Stimulated activated CD8-positive, alpha-beta memory T cell treated with anti-CD3 and anti-CD28 coated beads, Interleukin-4, amount 100 ng/mL, for 24 hours (primary cell): ENCODE measurements at places on chromosomes 6 and 20.

GRCh38 chr6:12173661-12174060 lies 116.5 kb upstream of the EDN1 start:
- no peak for DNase-seq

DNA sequence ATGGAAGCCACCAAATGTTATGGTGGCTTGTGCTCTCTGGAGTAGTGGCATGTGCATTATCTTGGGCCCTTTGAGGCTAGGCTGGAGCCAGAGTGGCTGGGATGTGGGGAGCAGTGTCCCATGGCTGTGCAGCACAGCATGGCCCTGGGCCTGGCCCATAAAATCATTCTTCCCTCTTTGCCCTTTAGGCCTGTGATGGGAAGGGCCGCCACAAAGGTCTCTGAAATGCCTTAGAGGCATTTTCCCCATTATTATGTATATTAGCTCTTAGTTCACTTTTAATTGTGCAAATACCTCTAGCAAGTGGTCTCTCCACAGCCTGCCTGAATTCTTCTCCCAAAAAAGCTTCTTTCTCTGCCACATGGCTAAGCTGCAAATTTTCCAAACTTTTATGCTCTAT lies 297.3 kb upstream of the IRAK1BP1 start:
- DNase-seq, result no peak

- no peak for DNase-seq
Observed at GRCh38 chr6:5681480-5681879, 325.2 kb downstream of the NRN1 start.

DNA sequence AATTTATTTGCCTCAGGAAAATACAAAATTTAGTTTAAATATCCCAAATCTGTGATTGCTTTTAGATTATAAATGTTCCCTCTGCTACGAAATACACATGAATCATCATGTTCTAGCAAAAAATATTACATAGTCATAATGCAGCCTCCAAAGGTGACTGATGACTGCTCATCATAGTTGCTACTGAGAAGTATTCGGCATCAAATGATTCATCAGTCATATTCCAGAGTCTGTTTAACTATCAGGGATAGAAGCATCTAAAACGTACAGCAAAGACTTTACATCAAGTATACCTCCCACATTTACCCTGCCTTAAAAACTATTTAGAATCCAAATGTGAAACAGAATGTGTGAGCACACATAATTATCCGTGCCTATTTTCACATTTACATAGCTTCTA lies 626.0 kb downstream of the CDH26 start:
- no peak for DNase-seq

GRCh38 chr6:47485083-47485482 lies 7.5 kb downstream of the CD2AP start:
- DNase-seq, result no peak

GRCh38 chr6:28436404-28436803 lies 6.9 kb downstream of the ZSCAN23 start:
- no peak for DNase-seq

DNA sequence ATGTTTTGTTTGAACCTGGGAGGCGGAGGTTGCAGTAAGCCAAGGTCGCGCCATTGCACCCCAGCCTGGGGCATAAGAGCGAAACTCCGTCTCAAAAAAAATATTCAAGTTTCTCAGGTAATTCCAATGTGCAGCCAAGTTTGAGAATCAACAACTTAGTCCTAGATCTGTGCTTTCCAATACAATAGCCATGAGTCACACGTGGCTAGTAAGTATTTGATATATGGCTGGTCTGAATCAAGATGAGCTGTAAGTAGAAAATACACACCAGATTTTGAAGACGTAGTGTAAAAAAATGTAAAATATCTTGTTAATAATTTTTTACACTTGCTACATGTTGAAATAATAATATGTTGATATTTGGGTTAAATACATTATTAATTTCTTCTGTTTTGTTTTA lies 35.0 kb upstream of the BTBD3 start:
- DNase-seq, result no peak

GRCh38 chr6:55047451-55048044 lies 126.8 kb upstream of the HCRTR2 start:
- DNase-seq, result no peak

GRCh38 chr6:22727710-22728109 lies 158.3 kb downstream of the HDGFL1 start:
- no peak for DNase-seq

- DNase-seq, result no peak
Observed at GRCh38 chr20:61765081-61765870, 300.4 kb downstream of the TAF4 start.

DNA sequence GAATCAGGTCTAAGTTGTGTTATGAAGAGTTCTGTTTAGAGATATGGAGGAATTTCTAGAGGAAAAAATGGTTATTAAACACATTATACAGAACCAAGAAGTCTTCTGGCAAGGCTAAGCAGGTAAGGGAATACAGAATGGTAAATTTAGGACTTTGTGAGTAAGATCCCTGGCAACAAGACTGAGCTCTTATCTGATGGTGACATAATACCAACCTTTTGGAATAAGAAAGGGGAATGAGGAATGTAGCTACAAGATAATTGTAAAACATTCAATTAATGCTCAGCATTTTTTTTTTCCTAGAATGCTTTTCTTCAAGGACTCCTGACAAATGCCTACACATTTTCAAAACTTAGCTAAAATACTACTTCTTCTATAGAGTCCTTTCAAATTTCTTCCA lies 51.8 kb downstream of the CYB5R4 start:
- DNase-seq, result no peak

GRCh38 chr6:6968357-6968730 lies 139.4 kb upstream of the RREB1 start:
- no peak for DNase-seq

GRCh38 chr6:43490523-43490939 lies 13.2 kb downstream of the TJAP1 start:
- no peak for DNase-seq

- no peak for DNase-seq
Observed at GRCh38 chr20:59664421-59664941, 60.1 kb downstream of the PHACTR3 start.

DNA sequence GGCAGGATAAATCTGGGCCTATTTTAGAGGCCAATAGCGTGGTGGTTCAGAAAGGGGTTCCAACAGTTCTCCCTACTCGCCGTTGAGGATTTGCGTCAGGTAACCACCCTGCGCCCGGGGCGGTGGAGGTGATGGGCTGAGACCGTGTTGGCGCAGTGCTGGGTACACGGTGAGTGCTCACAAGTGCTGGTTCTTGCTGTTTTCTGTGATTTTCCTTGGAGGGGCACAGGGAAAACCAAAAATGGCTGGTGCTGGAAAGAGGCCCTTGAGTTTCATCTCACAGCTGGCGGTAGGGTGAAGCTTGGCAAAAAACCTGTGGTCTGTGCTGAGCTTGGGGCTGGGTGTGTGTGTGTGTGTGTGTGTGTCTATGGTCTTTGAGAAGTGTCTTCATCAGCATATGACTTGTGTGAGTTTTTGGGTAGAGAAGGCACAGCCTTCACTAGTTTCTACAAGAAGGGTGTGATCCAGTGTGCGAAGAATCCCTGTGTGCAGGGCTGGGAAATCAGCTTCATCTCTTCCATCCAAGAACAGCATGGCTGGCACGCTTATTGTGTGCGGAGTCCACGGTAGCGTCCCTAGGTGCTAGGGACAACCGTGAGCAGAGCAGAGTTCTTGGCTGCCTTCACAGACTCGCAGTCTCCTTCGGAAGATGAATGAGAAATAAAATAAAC lies 35.3 kb upstream of the SCRT2 start:
- no peak for DNase-seq
